OCI-M1 (cell line): ENCODE measurements at places on chromosomes 12 and 14.

- DNase-seq, result no peak
These were observed 43.2 kb downstream of the MYBPC1 start for GRCh38 chr12:101637936-101638335.

GRCh38 chr14:61076556-61076955 lies 95.5 kb downstream of the SLC38A6 start:
- no peak for DNase-seq

GRCh38 chr12:116317986-116318575 lies 40.6 kb upstream of the MED13L start:
- no peak for DNase-seq

GRCh38 chr12:94264736-94265485 lies 116.5 kb downstream of the PLXNC1 start:
- DNase-seq, result no peak

- no peak for DNase-seq
These were observed 229.9 kb downstream of the EFCAB11 start for GRCh38 chr14:89724628-89724960.

DNA sequence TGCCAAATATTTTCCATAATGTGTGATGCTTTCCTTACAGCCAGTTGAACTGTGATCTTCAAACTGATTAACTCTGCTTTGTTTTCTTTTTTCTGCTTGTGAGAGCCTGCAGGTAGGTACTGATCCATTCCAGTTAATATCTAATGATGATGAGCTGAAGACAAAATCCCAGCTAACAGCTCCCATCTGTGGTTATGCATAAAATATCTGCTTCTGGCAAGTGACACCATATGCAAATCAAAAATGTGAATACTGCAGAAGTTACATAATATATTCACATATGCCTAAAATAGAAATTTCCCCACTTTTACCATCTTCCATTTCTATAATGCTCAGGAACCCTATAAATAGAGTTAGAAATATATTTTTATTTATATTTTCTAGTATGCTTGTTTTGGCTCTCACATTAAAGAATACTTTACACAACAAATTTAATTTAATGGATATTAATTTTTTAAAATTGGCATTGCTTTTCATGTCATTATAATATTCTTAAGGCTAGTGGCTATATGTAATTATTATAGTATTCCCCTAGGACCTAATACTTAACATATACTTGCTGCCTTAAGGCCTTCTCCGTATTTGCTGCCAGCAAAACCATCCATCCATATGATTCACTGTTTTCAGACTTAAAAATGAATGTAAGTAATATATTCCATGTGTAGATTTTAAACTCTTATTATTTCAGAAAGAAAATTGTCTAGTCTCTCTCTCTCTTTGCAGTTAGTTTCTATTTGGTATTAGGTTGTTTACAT lies 83.8 kb downstream of the CCER1 start:
- no peak for DNase-seq

DNA sequence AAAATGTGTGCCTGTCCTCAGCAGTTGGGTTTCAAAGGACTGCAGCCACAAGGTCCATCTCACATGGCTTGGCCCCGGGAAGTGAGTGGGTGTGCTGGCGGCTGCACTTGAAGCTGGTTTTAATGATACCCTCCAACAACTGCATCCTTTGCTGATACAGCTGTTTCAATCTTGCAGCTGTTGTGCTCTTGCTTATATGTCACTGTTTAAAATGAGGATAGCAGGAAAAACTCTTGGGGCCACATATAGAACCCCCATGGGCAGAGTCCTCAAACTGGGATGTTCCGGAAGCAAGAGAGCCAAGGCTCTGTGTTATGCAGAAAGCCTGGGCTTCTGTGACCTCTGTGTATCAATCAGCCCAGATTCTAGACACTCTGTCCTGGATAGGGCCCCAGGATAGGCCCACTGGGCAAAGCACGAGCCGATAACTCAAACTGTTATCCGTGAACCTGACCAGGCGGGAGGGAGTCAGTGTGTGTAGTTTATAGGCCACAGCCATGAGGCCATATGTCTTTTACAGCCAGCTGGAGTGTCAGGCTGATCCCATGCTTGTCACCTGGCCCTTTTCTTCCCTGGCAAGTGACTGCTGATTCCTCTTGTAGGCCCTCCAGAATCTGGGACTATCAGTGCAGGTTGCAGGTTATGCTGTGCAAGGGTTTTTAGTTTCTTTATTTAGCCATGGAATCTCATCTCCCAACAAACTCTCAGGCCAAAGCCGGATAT lies 74.3 kb downstream of the SSPN start:
- no peak for DNase-seq

- no peak for DNase-seq
These were observed 58.6 kb downstream of the ZFP36L1 start for GRCh38 chr14:68734231-68734732.

GRCh38 chr12:132474237-132474741 lies 15.7 kb upstream of the FBRSL1 start:
- DNase-seq, result no peak

- no peak for DNase-seq
These were observed 122.5 kb downstream of the ZFP36L1 start for GRCh38 chr14:68670359-68670715.

GRCh38 chr12:114847441-114848035 lies 163.6 kb upstream of the TBX3 start:
- no peak for DNase-seq

- peak; percentile 72 for DNase-seq
These were observed 213.5 kb upstream of the SLC38A2 start for GRCh38 chr12:46585854-46586621.

- DNase-seq, result peak; percentile 60
These were observed 68.0 kb upstream of the SLCO1C1 start for GRCh38 chr12:20627001-20627588.

DNA sequence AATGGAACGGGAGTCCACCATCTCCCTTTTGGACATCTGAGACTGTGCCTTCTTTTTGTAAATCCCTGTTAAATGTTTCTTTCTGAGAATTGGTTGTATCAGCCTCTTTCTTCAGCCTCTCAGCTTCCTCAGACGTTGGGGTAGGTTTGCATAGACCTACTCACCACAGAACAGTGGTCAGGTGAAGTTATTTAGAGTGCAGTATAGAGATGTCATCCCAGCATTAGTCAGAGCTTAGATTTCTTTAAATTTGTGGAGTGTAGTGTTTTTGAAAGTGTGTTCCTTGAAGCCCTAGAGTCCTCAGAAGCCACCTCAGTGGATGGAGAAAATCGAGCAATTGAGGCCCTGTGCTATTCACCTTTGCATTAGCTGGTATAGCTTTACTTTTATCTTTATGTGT lies 8.9 kb upstream of the EEA1 start:
- DNase-seq, result no peak

- no peak for DNase-seq
These were observed 83.4 kb downstream of the GAS2L3 start for GRCh38 chr12:100656856-100657255.

DNA sequence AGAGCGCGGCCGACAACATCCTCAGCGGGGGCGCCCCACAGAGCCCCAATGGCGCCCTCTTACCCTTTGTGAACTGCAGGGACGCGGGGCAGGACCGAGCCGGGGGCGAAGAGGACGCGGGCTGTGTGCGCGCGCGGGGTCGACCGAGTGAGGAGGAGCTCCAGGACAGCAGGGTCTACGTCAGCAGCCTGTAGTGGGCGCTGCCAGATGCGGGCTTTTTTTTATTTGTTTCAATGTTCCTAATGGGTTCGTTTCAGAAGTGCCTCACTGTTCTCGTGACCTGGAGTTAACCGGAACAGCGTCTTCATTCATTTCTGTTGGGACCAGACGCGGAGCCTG lies 103.8 kb upstream of the FKBP4 start:
- peak; percentile 89 for DNase-seq

- DNase-seq, result no peak
These were observed 208.0 kb downstream of the PCNX1 start for GRCh38 chr14:71115306-71115705.

DNA sequence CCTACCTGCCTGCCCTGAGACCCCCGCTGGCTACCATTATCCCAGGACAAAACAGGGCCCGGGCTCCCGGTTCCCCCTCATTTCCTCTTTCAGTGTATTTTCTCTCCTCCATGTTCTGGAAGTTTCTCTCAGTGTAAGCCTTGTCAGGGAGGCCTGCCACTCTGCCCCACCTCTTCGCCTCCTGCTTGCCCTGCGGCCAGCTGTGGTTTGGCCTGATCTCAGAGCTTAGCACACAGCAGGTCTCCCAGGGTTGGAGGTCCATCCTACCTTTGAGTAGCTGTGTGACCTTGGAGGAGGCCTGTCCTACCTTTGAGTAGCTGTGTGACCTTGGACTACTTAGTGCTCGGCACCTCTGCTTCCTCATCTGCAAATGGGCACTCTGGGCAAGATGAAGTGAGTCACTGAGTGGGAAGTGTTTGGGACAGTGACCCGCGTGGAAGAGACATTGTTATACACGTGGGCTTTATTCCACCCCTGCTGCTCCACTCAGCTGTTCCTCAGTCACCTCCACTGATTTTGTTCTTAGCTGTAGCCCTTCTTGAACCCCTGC lies 212.7 kb downstream of the ZFP36L1 start:
- DNase-seq, result no peak

DNA sequence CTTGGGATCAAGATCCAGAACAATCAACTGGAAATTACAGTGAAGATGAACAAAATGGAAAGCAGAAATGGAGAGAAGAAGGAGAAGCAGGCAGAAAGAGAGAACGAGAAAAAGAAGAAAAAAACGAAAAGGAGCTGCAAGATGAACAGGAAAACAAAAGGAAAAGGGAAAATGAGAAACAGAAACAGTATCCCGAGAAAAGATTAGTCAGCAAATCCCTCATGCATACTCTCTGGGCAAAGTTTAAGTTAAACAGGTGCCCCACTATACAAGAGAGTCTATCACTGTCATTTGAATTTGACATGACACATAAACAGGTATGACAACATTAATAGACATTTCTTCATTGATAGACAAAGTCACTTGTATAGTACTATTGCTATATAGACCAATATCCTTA lies 5.0 kb downstream of the NANOGNB start:
- DNase-seq, result no peak

- no peak for DNase-seq
These were observed 109.3 kb upstream of the CPSF6 start for GRCh38 chr12:69130064-69130463.

DNA sequence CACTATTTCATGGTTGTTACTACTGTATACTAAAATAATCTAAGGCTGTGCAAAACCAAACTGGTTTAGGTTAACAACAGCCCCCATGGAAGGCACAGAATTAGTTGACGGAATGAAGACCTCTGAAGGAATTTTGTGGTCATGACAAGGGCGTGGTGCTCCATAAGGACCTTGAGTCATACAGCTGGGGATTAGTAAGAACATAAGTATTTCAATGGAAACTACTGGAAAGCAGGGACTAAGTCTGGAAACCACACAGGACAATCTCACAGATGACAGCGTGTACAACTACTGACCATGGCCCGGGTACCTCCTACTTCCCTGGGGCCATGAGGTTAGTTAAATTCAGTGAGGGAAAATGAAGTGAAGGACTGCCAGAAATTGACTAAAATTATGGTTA lies 98.5 kb upstream of the PLEKHA5 start:
- no peak for DNase-seq

DNA sequence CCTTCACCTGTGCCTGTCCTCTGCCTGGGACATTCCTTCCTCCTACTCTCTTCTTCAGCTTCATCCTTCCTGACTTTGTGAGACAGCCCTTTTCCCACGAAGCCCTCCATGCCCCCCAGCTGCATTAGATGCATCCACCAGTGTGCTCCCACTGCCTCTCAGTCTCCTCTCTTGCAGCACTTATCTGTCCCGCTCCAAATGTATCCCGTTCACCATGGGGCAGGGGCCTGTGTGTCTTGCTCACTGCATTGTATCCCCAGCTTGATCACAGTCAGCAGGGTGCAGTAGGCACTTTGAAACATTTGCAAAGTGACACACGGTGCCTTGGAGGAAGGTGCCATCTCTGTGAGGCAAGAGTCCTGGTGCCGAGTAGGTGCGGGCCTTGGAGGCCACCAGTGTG lies 104.0 kb downstream of the SLC25A47 start:
- no peak for DNase-seq

DNA sequence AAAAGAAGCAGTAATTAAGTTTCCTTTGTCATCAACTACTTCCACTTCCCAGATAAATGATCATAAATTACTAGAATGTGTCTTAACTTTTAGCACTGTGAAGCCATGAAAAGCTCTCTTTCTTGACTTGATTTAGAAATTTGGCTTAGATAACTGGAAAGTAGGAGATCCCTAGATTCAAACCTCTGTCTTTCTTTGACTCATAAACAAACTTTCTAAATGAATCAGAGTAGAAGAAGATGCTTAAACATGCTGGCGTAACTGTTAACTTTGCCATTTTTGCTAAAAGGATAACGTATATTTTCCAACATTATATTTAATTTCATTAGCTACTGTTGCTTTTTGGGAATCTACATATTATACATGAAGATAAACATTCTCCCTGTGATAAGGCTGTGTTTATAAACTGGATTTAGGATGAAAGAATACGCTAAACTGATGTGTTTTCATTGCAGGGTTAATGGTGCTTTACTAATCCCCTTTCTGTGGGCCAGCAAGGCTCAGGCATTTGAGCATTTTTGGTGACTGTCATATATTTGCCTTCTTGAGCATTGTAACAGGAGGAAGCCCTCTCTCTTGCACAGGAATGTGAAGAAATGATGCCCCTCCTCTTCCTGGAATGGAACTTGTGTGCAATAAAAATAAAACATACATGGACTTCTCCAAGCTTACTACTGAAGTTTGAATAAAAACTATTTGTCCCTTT lies 301.4 kb downstream of the BMP4 start:
- no peak for DNase-seq

GRCh38 chr14:33589334-33589733 lies 361.5 kb downstream of the EGLN3 start:
- no peak for DNase-seq

- no peak for DNase-seq
These were observed 52.3 kb upstream of the GPHB5 start for GRCh38 chr14:63371033-63371432.

- DNase-seq, result no peak
These were observed 1197.5 kb downstream of the LRFN5 start for GRCh38 chr14:42804141-42804540.

- DNase-seq, result peak; percentile 39
These were observed 72.0 kb downstream of the PPP2R5E start for GRCh38 chr14:63470962-63471793.

DNA sequence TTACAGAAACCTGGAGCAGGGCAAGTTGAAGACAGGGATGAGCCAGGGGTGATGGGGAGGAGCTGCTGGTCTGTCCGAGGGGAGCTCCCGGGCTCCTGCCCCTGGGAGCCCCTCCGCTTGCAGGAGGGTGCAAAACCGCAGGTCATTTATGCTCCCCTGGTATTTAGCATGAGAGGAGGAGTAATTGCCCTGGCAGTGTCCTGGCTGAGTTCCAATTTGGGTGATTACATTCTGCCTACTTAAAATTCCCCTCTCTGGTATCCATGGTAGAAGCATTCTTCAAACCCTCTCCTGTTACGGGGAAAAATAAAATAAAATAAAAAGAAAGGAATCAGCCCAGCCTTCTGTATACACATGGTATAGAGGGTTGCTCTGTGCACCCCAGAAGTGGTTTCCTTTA lies 61.7 kb upstream of the VRK1 start:
- DNase-seq, result no peak

- peak; percentile 28 for DNase-seq
These were observed 3.6 kb upstream of the KRAS start for GRCh38 chr12:25254271-25254880.
